ENCODE measurements at places on chromosomes 11 and 22.

GRCh38 chr11:43327987-43328386, 16.2 kb downstream of the API5 start:
- DNase-seq, result no peak

GRCh38 chr22:21714786-21715185, 20.8 kb downstream of the YPEL1 start:
- no peak for DNase-seq

DNA sequence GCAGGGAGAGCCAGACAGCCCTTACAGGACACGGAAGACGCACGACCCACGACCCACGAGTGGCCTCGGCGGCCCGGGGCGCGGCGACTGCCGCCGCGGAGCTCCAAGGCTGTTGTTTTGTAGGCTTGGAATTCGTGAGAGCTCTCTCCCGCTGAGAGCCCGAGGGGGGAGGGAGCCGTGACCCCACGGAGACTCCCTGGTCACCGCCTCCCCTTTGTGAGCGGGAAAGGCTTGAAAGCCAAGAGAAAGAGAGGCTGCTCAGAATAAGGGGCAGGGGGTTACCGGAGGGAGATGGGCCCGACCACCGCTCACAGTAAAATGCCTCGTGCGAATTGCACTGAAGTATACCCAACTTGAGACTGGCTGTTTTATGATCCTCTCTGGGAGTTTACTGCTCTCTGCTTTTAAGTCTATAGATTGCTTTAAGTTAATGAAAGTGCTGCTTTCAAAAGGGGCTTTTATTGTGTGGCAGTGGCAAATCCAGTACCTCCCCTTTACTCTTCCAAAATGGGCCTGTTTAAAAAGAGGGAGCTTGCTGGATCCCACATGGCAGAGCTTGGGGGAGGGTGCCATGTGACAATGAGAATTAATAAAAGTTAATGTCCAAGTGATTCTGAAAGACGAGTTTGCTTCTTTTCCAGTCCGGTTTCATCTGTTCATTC, 2.9 kb downstream of the PKNOX2 start:
- no peak for DNase-seq

GRCh38 chr22:41565403-41566054, 4.7 kb downstream of the CSDC2 start:
- DNase-seq, result no peak

GRCh38 chr11:103433386-103434072, 324.3 kb downstream of the DYNC2H1 start:
- DNase-seq, result no peak

DNA sequence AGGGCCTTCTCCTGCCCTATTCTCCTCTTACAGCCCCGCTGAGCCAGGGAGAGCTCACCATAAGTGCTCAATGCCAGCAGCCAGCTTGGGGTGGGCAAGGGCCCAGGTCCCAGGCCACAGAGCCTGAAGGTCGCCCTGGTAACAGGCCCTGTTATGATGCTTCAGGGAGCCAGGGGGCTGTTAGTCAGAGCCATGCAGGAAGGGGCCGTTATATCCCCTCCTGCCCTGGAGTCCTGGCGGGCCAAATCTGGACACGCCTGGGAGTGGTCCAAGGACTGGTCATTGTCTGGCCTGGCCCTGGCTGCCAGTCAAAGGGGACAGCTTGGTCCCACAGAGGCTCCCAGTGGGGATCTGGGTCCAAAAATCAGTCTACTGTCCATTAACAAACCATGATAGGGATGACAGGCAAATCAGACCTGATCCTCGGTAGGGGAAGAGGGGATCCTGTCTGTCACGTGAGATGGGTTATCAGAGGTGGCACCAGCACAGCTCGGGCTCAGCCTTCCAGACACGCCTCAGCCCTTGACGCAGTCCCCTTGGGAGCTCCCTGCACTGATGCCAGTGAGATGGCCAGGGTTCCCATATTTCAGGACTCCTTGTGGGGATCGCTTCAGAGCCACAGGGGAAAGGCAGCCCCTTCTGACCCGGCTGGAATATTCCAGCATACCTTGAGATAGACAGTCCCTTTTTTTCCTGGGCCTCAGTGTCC, 55.9 kb downstream of the LRRC32 start:
- DNase-seq, result no peak

DNA sequence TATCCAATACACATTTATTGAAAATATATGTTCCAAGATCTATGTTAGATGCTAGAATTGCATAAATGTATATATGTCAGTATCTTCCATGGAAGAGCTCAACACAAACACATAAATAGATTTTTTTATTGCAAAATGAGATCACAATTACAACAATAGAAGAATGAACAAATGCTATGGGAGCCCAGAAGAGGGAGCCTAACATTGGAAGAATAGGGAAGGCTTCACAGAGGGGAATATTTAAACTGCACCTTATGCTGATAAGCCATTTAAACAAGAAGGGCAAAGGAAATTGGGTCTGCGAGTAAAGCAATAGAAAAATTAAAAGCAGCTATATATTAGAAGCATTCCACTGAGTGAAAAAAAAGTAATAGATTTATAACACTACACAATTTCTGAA, 96.1 kb upstream of the LRRC55 start:
- no peak for DNase-seq

DNA sequence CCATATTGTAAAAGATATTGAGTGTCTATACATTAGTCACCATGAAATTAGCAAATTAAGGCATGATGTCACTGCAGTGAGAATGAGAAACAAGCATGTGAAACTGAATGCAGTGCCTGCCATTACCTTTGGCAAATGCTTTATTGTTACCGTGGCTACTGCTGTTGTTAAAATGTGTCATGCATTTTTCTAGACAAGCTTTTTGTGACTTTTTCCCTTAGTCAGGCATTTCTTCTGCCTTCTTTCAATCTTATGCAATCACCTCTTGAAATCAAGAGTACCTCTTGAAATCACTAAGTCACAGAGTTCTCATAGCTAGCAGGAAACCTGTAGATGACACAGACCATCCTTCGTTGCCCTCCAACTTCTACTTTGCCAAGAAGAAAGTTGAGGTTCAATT, 461.7 kb upstream of the TENM4 start:
- no peak for DNase-seq

DNA sequence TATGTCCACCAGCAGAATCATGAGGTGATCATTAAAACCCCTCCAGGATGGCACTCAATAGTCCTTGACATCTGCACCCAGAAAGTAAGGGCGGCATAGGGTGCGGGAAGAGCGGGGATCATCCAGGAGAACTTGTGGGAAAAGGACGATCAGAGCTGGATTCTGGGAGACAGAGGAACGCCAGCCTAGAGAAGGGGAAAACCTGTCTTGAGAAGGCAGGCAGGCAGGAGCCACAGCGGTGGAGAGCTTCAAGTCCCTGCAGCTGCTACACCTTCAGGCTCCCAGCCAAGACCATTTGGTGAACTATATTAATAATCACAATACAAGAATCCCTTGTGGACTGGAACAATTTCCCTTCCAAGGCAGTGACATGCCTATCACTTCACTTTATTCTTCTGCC, 134.3 kb downstream of the BUD13 start:
- DNase-seq, result no peak

- DNase-seq, result no peak
Measured at GRCh38 chr11:84817998-84818397, 809.1 kb downstream of the DLG2 start.

DNA sequence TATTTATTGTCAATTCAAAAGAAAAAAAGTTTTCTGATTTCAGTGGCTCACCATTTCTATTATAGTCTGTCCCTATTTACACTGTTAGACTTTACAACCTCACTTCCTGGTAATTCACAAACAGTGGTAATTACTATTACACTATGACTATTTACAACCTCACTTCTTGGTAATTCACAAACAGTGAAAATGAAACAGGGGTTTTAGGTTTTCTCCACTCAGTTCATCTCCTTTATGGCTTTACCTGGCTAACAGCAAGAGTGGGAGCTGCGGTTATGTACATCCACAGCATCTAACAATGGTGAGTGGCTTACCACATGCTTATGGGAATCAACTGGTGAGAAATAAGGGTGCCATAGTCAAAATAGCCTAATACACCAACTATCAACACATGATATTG, 166.4 kb downstream of the CASP12 start:
- DNase-seq, result no peak

GRCh38 chr11:877565-877964, 33.0 kb downstream of the CHID1 start:
- DNase-seq, result no peak
